ENCODE measurements at places on chromosomes 7 and 10. TPM values are rescaled to one million over a fixed set of nuclear protein-coding genes. Genes with fewer than 3 reads are reported as not detected.

CUTC gene
- 25.6 TPM for total RNA-seq

ACTL6B gene
- total RNA-seq: not detected

ANKRD30A gene
- not detected for total RNA-seq

ABLIM1 gene
- 0.10 TPM for total RNA-seq

LDB3 gene
- total RNA-seq: not detected

TMEM184A gene
- total RNA-seq: 1.5 TPM

Measured in HT1080 (cell line).